Astrocyte (in vitro differentiated cells and primary cell): ENCODE measurements at places on chromosomes 12 and 14. TPM values are rescaled to one million over a fixed set of nuclear protein-coding genes. Genes with fewer than 3 reads are reported as not detected.

- DNase-seq = no peak
These were observed 41.6 kb upstream of the CDK17 start for GRCh38 chr12:96441816-96442215.

DNA sequence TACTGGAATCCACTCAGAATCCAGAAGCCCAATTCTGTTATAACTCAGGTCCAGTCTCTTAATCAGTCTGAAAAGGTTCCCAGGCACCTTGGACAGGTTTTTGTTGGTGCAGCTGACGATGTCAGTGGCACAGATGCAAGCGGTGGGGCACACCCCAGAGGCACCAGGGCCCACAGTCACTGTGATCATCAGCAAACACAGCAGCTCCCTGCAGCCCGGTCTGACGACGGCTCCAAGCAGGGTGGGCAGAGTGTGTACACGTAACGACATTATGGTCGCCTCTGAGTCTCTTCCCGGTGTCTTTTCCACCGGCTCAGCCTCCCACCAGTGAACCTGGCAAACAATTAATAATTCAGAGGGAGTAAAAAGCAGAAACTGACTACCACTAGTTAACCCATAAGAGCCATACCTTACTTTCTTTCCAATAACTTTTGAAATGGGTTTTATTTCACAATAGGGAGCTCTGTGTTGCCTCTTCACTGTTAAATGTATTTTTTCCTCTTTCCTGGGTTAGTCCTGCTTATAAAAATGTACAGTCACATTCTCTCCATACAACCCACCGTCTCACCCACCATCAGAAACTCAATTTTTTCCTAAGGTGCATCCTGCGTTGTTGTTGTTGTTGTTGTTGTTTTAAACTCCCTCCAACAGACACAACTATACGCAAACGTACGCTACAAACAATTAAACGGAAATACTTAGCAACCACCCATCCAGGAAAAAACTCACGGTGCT, 521 bp upstream of the PCED1B start:
- DNase-seq = peak; percentile 33

DNA sequence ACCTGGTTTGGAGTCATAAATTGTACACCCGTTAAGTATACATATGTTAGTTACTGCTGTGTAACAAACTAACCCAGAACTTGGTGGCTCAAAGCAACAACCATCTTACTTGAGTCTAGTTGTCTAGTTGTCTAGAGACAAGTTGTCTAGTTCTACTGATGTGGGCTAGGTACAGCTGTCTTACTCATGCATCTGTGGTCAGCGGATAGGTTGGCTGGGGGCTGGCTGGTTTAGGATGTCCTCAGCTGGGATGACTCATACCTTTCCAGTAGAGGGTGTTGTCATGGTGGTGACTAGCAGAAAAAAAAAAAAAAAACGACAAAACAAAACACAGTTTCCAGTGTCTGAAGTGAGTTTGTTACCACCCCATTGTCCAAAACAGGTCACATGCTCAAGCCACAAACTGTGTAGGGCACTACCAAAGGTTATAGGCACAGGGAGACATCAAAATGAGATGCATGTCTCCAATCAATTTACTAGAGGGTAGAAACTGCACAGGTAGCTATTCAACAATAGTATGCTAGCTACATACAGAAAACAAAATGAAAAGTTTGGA, 680.3 kb downstream of the MED13L start:
- DNase-seq = peak; percentile 88

The FGF23 gene
- not detected in 2 replicates for total RNA-seq

DNA sequence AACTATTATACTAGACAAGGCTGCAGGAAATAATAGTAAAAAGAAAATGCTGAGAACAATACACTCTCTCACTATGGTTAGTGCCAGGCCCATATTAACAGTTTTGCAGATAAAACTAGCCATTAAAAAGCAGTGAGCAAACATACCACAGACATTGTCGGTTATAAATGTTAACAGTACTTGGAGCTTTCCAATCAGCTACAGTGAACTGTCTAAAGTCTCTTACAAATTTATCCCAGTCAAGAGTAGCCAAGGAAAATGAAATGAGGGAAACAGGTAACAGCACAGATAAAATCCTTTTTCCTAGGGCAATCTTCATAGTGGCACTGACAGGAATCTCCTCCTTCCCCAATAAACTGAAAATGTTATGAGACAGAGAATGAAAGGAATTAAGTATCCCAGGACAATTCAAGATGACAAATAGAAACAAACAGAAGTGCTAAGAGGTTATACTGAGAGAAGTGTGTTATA, 30.8 kb downstream of the PAWR start:
- no peak for DNase-seq
